ENCODE measurements at places on chromosomes 1 and 21.

DNA sequence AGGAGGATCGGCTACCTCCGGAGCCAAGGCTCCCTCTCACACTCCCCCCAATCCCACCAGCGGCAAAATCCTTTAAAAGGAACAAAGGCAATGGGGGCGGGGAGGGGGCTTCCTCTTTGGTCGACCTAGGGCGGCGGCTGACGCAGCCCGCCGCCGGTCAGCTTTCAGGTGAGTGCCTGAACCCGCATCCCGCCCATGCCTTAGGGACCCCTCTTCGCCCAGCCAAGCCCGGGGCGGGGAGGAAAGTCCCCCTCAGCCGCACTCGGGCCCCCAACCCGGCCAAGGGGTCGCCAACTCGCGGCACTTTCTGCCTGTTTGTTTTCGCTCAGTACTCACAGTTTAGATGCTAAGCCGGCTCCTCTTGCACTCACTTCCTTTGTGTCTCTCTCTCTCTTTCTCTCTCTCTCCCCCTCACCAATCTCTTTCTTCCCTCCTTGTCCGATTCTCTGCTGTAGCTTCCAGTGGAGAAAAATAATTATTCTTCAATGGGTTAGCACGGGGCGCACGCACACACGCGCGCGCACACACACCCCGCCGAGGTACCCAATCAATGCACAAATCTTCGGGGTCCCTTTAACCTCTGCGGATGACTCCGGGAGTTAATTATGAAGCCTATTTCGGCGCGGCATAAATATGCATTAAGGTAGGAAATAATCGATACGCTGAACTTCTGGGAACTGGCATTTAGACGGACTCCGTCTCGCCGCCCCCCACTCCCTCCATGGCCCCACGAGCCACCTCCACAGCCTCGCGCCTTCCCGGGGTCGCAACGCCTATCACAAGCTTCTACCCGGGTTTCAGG lies at the start of gene BLACAT1:
Gene BLACAT1, minus strand, starts transcription at position 465 of the 802 bp plus-strand sequence.
- no peak for DNase-seq
- peaks cover 41% of the 10 kb centered on the region for H3K27me3 ChIP-seq
- peak within 1 kb of the TSS; percentile 62 for H3K4me3 ChIP-seq
- no peak within 1 kb of the TSS for H3K27ac ChIP-seq

- H3K27ac ChIP-seq, result no peak overlapping the region
- H3K36me3 ChIP-seq, result peaks cover 13% of the 10 kb centered on the region
- H3K27me3 ChIP-seq, result peaks cover 18% of the 10 kb centered on the region
These were observed 15.4 kb downstream of the L1TD1 start for GRCh38 chr1:62209931-62210595.

DNA sequence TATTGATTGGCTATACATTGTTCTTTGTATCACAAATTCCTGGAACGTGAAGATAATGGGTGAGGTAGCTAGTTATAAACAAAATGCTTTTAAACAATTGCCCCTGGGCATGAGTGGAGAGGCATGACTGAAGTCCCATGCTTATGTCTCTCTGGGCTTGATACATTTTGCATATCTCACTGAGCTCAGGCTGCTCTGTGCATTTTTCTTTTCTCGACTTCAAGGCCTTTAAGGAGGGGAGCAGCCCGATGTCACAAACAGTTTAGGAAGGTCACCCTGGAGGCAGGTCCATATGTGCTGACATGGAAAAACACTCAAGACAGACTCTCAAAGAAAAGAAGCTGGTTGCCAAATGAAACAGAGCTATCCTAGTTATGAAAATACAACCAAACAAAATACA lies 80.1 kb upstream of the PUM1 start:
- no peaks in the 10 kb centered on the region for H3K4me1 ChIP-seq
- no peak overlapping the region for H3K4me3 ChIP-seq
- H3K27me3 ChIP-seq, result no peaks in the 10 kb centered on the region
- H3K27ac ChIP-seq, result no peak overlapping the region
- H3K36me3 ChIP-seq, result no peaks in the 10 kb centered on the region
- DNase-seq, result no peak

GRCh38 chr1:91124290-91124985 lies 102.6 kb upstream of the ZNF644 start:
- peak overlapping the region; percentile 62 for H3K4me3 ChIP-seq
- H3K36me3 ChIP-seq, result no peaks in the 10 kb centered on the region
- H3K4me1 ChIP-seq, result peaks cover 24% of the 10 kb centered on the region
- H3K27ac ChIP-seq, result peak overlapping the region; percentile 7
- DNase-seq, result no peak
- H3K27me3 ChIP-seq, result peaks cover 10% of the 10 kb centered on the region

- no peaks in the 10 kb centered on the region for H3K27me3 ChIP-seq
- H3K27ac ChIP-seq, result no peak overlapping the region
- DNase-seq, result no peak
- H3K4me3 ChIP-seq, result no peak overlapping the region
- H3K36me3 ChIP-seq, result no peaks in the 10 kb centered on the region
These were observed 219.0 kb upstream of the L1TD1 start for GRCh38 chr1:61975638-61976037.

All from natural killer cell treated with Interleukin-12 subunit alpha and Interleukin-12 subunit beta and Interleukin-15 and Interleukin-18, amount 100 ng/mL, for 72 hours (primary cell).